ENCODE measurements at places on chromosomes 2 and 18. TPM values are rescaled to one million over a fixed set of nuclear protein-coding genes. Genes with fewer than 3 reads are reported as not detected.

The TMEM163 gene
- not detected for total RNA-seq

The DNPEP gene
- 93.7 TPM for total RNA-seq

DNA sequence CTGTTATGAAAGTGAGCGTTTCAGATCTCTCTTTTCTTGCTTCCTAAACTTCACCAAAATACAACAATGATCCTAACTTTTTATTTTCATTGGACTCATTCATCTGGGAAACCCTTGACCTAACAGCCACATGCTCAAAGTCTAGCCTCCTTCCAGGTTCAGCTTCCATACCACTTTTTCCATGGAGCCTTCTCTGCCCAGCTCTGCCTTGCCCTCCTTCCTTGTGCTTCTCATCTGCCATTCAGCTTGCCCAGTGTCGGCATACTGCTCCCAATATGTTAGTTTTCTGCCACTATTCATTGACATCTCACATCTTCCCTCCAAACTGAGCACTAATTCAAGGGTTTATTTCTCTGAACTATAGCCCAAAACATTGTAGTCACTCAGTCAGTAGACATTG lies 214.7 kb downstream of the RAD51AP2 start:
- no peak for DNase-seq

The GPR45 gene
- total RNA-seq, result not detected

The IL37 gene
- not detected for total RNA-seq

The FTCDNL1 gene
- 1.4 TPM for total RNA-seq

The CYP27A1 gene
- 4.1 TPM for total RNA-seq

The ZNF638 gene
- 195 TPM for total RNA-seq

GRCh38 chr2:96877631-96878092 lies 7.8 kb upstream of the SEMA4C start:
- no peak for DNase-seq

The RASGRP3 gene
- total RNA-seq, result 42.7 TPM

DNA sequence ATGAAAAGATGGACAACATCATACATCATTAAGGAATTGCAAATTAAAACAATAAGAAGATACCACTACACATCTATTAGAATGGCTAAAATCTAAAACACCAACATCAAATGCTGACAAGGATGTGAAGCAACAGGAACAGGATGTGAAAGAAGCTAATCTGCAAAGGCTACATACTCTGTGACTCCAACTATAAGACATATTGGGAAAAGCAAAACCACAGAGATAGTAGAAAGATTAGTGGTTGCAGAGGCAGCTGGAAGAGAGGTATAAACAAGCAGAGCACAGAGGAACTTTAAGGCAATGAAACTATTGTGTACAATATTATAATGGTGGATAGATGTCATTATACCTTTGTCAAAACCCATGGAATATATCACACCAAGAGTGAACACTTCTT lies 393.7 kb upstream of the RAB6C start:
- DNase-seq, result no peak

DNA sequence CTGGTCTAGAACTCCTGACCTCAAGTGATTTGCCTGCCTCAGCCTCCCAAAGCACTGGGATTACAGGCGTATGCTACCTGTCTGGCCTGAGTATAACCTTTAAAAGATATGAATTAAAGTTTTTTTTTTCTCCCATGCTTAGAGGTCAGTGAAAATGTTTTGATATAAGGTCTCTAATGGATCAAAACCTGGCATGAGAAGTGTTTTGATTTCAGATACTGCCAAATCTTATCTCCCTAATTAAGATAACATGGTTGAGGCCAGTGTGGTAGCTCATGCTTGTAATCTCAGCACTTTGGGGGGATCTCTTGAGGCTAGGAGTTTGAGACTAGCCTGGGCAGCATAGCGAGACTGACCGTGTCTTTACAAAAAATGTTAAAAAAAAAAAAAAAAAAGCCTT lies 41.2 kb downstream of the SNRPD1 start:
- no peak for DNase-seq

DNA sequence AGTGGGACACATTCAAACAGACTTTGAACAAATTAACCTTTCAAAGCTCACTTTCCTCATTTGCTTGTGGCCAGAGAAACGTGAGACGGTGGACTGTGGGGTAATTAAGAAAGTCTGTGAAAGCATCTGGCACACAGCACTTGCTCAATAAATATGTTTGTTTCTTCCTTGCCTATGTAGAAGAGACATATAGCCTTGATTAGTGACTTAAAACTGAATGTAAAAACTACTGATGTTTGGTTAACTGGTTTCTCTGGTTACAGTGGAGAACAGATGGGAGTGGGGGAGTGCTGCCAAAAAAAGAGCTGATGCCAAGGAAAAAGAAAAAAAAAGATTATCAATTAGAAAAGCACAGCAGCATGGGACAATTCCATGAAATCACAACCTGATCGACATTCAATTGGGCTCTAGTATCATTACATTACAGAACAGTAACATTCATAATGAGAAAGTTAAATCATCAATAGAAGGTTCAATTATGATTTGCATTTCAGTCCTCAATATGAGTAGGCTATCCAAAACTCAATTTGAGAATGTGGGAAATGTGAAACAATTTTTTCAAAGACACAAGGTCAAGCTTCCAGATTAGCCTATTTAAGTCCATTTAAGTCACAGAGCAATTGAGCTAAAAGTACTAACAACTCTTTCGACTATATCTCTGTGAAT lies 14.7 kb downstream of the CUL3 start:
- no peak for DNase-seq

The ANKRD30B gene
- not detected for total RNA-seq

DNA sequence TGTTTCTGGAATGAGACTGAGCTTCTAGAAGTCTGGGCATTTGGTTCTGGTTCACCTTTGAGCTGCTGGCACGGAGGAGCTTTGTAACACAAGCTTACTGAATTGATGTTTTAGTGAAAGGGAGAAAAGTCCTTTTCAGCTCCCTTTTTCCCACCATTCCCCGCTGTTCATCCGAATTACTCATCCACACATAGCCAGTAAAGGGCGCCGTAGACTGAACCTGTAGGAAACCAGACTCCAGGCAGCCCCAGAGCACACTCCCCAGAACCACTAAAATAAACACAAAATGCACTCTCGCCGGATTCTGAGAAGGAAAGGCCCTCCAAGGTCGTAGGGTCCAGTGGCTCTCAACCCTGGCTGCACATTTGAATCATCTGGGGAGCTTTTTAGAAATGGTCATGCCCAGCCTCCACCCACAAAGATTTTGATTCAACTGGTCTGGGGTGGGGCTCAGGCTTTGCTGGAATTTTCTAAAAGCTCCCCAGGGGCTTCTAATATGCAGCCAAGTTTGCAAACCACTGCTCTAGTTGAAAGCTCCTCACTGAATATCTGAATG lies 29.6 kb downstream of the TCF7L1 start:
- no peak for DNase-seq

The MROH2A gene
- total RNA-seq, result not detected

The SERPINB4 gene
- not detected for total RNA-seq

DNA sequence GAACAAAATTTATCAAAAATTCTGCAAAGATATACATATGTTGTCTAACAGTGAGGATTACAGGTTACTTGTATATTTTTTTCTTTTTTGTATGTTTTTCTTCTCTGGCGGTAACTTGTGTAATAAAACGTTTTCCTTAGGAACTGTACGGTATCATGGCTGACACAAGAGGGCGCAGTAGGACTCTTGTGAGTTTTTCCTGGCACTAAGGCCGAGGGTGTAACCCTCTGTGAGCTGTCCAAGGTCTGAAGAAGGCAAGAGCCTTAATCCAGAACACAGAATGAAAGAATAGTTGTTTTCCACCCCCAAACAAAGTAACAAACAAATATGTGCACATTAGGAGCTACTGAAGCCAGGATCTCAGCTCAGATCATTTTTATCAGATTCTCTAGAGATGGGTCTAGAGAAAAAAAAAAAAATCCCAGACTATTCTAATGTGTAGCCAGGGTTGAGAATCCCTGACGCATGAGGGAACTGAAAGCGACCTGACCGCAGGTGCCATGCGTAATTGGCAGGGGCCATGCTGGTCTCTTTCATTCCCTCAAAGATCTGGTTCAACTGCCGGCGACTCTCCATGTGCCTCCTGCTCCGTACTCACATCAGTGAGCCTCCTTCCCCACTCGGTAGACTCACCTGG lies 27.0 kb downstream of the TMEM200C start:
- DNase-seq, result peak; percentile 35

The NOSTRIN gene
- total RNA-seq, result 27.5 TPM

The CELF4 gene
- 0.18 TPM for total RNA-seq

The CCDC142 gene
- 31.0 TPM for total RNA-seq

The RFX8 gene
- 0.51 TPM for total RNA-seq

DNA sequence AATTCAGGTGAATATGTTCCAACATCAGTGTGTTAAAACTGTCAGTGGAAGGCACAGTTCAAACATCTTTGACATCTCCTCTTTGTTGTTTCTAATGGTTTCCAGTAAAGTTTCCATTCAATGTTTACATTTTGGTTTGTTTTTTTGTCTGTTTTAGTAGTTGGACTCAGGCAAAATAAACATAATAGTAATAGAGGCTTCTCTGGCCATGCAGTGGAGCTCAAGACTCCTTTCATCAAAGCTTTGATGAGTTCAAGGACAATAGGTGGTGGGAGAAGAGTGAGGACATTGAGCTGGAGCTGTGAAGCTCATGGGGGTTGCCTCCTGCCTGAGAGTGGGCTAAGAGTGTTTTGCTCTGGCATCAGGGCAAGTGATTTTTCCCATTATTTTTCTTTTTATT lies 1853.7 kb upstream of the CELF4 start:
- no peak for DNase-seq

DNA sequence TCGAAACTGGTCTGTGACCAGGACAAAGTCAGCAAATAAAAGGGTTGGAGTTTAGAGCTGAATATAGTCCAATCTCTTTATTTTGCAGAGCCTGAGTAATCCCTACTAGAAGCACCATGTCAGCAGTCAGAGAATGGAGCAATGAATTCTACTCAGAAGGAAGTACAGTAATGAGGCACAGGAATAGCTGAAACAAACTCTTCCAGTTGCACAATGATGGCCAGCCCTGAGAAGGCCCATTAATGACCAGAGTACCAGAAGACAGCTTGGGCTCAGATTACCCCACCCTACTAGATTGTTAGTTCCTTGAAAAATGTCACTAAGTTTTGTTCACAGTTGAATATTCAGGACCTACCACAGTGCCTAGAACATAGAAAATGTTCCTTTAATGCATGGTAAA lies 40.3 kb upstream of the SCG2 start:
- DNase-seq, result no peak

DNA sequence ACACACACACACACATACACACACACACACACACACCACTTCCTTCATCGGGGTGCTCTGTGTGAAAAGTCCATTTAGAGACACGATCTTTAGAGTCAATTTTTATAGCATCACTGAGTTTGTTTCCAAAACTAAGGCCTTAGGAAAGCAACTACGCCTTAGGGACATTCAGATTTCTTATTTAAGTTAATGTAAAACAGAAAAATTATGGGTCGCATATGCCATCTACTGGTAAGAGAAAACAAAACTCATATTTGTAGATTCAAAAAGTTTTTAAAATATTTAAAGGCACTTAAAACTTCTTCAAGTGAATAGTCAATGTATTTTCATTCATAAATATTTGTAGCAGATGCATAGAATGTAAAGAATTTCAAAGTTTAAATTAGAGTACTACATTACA lies 166.2 kb downstream of the ATAD2B start:
- no peak for DNase-seq

DNA sequence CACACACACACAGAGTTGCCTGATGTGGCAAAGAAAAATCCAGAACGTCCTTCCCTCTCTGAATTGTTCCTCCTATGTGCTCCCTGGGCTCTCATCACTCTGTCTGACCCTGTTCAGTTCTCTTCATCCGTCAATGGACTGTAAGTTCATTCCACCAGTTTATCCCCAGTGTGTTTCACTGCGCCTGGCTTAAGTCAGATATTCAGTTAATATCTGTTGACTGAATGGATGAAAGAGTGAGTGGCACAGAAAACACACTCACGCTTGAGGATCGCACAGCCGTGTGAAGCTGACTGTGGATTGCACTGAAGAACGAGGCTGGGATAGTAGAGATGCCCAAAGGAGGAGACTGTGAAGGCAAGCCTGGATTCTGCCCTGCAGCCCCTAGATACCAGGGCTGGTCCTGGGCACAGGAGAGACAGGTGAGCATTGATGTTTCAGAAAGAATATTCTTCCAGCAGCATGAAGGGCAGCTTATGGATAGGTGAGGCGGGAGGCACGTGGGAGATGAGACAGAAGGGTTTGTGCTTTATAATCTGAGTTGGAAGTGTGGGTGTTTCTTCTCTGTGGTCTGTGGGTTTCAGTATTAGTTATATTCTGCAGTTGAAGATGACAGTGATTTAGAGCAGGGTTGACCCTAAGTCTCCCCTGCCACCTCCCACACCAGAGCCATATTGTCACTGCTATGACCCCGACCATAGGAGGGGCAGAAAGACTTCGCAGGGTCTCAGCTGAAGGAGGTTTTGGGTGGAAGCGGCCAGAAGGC lies 129.9 kb downstream of the SOCS6 start:
- no peak for DNase-seq

Measured in uterus (tissue), 4 donors.